ENCODE measurements at places on chromosomes 11 and 22.
A peak's percentile ranks its signal among the peaks of the same experiment; 100 is the strongest.

DNA sequence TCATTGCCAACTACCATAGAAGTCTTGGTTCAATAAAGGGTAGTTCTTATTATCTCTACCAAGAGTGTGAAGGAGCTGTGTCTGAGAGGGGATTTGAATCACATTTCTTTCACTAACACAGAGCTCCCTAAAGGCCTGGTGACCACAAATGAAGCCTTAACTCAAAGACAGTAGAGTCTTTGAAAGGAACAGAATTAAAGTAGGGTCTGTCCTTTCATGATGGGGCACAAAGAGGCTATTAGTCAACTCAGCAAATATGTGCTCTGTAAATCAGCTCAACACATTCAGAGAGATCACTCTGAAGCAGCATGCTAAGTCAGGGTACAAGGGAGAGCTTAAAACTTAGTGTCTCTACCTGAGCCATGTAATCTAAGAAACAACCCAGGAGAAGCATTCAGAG lies 212.4 kb upstream of the SYN3 start:
- no peak for DNase-seq

GRCh38 chr11:28649922-28650321 lies 541.7 kb downstream of the METTL15 start:
- no peak for DNase-seq

GRCh38 chr22:48666620-48667019 lies 1161.1 kb downstream of the BRD1 start:
- no peak for DNase-seq

DNA sequence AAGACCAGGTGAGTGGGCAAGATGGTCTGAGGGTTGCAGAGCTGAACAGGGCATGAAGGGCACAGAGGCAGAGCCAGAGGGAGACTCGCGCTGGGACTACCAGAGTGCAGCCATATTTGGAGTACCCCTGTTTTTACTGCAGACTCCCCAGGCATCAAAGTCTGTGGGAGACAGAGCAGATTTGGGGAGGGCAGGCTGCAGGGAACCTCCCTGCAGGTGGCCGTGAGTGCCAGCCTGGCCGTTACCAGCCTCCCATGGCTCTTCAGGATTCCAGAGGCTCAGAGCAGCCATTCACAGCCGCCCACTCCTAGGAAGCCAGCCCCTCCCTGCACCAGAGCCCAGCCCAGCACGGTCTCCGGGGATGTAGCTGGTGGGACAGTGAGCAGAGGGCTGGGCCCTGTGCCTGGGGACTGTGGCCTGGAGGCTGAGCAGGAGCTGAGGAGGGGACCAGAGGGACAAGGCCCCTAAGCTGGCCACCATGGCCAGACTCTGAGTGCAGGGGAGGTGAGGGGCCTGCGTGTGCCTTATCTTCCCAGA lies at the start of gene SEPTIN3:
TSS of gene SEPTIN3 (plus strand) at position 334 of the 537 bp plus-strand sequence. CDS start 2,050 bp downstream, outside the sequence.
- no peak for DNase-seq

GRCh38 chr11:82507288-82507687 lies 226.4 kb downstream of the FAM181B start:
- DNase-seq: no peak

DNA sequence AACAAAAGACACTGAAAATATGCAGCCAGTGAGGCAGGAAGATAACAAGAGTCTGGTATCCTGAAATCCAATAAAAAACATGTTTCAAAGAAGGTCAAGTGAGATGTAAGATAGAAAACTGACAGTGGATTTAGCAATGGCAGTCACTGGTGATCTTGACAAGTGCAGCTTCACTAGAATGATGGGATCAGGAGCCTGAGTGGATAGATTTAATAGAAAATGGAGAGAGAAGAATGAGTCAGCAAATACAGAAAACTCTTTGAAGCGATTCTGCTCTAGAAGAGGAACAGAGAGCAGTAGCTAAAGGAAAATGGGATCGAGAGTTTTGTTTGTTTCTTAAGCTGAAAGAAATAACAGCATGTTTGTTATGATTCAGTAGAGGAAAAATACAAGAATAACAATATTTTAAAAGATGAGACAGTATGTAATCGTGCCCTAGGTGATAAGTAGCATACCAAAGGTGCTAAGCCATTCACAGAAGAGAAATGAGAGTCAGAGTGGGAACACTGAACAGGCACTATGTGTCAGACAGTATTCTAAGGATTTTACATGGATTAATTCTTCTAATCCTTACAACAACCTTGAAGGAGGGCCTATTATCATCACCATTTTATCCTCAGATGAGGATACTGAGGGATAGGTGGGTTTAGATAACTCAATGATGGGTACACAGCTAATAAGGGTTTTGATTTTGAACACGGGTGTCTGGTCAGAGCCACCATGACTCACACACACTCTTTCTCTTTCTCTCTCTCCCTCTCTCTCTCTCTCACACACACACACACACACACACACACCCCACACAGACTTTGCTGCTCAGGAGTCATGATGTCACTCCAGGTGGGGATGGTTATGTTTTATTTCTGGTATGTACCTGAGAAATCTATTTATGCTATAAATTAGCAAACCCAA lies 36.3 kb downstream of the MRE11 start:
- DNase-seq: no peak

- DNase-seq: no peak
Observed at GRCh38 chr11:27094120-27094519, 53.5 kb downstream of the BBOX1 start.

GRCh38 chr22:35592418-35592967 lies 24.6 kb downstream of the MB start:
- DNase-seq: no peak

GRCh38 chr22:39530692-39531331 lies 1.7 kb downstream of the RPS19BP1 start:
- no peak for DNase-seq

- DNase-seq: no peak
Observed at GRCh38 chr22:28737701-28738100, 3.9 kb downstream of the CHEK2 start.

DNA sequence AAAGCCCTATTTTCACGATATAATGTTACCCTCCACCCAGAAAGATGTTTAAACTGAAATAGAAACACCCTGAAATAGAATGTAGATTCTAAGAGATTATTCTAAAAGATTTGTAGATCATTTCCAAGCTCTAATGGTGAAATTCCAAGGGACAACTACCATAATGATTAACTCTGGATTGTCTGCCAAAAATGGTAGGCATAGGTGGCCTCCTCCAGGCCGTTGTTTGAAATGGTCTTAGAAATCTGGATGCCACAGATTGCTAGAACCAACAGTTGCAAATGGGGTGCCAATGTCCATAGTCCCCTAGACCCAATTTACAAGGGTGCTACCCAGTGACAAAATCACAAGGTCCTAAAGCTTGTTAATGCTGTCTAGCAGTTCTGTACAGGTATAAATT lies 6.7 kb upstream of the SLC6A5 start:
- DNase-seq: no peak

GRCh38 chr22:49687786-49688515 lies 139.7 kb downstream of the BRD1 start:
- DNase-seq: no peak

DNA sequence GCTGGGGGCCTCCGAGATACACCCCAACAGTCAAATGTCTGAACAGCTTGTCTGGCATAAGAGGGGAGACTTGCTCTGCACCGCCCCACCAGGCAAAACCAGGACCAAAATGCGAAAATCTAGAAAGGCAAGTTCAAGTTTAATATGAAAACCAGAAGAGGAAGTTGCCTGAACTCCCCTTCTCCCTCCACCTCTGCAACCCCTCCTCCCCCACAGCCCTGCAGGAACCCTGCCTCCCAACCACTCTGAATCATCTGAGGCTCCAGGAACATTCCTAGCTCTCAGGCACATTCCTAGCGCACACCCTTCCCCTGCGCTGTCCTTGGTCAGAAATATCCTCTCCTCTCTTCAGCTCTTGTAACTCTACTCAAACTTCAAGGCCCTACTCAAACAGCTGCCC lies 36.7 kb downstream of the ISX start:
- DNase-seq: no peak

DNA sequence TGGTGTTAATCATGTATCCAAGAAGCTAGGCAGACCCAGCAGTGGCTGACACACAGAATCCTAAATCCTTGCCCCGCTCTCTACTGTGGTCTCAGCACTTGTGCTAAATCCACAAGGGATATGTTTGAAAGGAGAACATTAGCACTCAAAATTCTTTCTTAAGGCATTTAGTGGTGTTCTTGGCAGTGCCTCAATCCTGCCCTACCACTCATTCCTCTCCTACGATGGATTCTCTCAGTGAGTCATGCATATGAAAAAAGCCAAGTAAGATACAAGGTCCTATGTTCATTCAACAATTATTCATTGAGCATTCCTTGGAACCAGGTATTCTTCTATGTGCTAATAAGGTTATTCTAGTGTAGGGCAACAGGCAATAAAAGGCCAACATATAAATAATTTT lies 31.2 kb downstream of the RRP8 start:
- peak; percentile 39 for DNase-seq

- DNase-seq: no peak
Observed at GRCh38 chr11:68521969-68522652, 61.6 kb downstream of the PPP6R3 start.

DNA sequence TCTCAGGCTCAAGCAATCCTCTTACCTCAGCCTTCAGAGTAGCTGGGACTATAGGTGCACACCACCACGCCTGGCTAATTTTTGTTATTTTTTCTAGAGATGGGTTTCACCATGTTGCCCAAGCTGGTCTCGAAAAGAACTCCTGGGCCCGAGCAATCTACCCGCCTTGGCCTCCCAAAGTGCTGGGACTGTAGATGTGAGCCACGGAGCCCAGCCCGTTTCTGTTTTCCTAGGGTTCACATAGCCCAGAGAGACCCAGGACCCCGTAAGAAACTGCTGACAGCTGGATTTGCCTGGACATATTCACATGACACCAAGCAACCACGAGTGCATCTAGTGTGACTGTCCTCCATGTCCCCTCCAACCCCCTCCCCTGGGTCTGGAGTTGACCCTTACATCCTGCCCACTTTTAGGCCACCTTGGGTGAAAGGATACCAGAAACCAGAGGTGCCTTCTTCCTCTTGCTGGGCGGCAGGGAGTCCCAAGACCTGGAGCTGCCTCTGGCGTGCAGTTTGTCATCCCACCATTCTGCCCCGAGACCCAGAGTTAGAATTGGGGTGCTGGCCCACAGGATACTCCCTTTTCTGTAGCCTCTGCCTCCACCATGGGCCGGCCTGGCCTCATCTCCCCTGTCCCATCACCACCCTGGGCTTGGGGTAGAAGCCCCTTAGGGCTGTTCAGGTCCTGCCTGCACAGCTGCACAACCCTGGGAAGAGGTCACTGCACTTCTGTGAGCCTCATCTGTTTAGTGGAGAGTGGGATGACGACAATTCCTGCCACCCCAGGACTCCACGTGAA lies 3.7 kb upstream of the RIN1 start:
- DNase-seq: no peak

DNA sequence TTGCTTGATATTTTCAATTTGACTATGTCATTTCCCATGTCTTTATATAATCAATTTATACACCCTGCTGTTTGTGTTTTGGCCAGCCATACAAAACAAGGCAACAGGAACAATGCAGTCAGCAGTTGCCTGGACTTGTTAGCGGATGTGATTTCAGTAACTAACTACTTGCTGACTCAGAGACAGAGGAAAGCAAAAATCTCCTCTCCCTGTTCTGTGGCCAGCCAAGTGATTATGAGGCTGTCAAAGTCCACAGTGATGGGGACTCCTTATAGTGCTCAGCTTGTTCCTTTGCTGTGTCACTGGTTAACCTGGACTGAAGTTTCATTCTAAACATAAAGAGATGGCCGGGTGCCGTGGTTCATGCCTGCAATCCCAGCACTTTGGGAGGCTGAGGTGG lies 32.6 kb upstream of the APLP2 start:
- DNase-seq: no peak

GRCh38 chr11:80726236-80726635 lies 1285.4 kb upstream of the TENM4 start:
- no peak for DNase-seq

DNA sequence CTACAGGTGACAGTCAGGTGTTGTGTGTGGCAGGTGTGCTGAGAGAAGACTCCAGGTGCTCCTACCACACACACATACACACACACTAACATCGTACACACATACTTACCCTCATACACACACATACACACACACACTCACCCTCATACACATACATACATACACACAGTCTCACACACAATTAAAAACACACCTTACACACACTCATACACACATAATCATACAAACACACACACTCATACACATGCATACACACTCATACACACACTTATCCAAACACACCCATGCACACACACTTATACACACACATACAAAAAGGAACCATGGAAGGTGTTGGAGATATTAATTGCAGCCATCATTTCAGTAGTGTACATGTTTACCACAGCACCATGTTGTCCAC lies 4.6 kb downstream of the KRTAP5-3 start:
- no peak for DNase-seq

GRCh38 chr22:22773979-22774604 lies 113.5 kb upstream of the IGLL5 start:
- DNase-seq: no peak

GRCh38 chr11:72812604-72812966 lies 1.6 kb upstream of the ATG16L2 start:
- DNase-seq: no peak

GRCh38 chr22:46948411-46949144 lies 186.1 kb downstream of the TBC1D22A start:
- no peak for DNase-seq

DNA sequence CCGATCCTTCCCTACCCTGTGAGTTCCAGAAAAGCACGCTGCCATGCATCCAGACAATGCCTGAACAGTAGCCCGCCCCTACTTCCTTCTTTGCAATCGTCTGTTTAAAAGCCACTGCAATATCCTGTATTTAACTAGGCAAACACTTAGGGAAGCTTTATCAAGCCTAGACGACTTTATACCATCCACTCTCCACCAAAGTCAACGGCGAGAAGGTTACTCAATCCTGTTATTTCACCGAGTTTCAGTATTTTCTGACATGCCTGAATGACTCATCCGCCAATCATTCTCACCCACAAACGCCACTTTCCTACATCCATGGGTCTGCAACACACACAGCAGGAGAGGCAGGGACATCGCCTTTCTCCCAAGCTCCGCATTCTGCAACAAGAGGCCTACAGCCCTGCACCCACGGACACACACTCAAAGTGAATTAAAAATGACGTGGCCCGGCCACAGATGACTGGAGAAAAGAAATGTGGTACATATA lies 9.3 kb downstream of the CELSR1 start:
- no peak for DNase-seq

- DNase-seq: no peak
Observed at GRCh38 chr11:103031834-103032233, 60.1 kb downstream of the DCUN1D5 start.

GRCh38 chr22:36816636-36817524 lies at the start of gene PVALB:
Gene PVALB (minus strand): TSS chr22:36817035. CDS start chr22:36817005, 30 bp downstream.
- no peak for DNase-seq

- DNase-seq: no peak
Observed at GRCh38 chr11:28482666-28483065, 374.5 kb downstream of the METTL15 start.
